ENCODE measurements at places on chromosomes 1 and 21.

DNA sequence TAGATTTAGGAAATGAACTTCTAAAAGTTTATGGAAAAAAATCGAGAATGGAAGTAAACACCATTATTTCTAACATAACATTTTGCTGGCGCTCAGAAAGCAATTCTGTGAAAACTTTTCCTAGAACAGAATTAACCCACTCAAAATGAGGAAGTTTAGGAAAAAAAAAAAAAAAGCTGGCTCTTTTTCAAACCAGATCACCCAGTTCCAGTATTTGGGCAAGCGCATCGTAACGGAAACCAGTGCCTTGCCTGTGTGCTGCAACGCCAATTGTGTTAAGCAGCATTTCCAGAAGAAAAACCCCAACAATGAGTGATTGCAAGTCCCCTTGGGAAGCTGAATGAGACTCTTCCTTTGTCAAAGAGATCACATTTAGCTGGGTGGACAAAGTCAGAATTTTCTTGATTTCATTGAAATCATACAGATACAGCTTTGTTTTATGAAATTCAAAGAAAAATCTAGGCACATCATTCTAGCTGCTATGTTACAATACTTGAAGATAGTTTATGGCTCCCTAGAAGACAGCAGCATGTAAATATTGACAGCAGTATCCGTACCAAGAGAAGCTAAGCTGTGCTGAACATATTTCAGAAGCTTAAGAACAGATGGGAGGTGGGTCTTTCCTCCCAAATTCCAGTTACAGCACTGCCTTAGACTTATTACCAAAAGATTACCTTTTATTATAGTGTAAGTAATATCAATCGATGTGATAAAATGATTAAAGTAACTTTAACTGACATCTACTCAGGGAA is 113.4 kb downstream of the ERG start:
- no peak for DNase-seq

- no peak for DNase-seq
Measured at GRCh38 chr1:168271636-168272035, 9.0 kb upstream of the TBX19 start.

GRCh38 chr21:36126208-36126565 is 8.7 kb upstream of the CBR3 start:
- DNase-seq, result no peak

- no peak for DNase-seq
Measured at GRCh38 chr1:147336291-147336690, 93.8 kb downstream of the CHD1L start.

DNA sequence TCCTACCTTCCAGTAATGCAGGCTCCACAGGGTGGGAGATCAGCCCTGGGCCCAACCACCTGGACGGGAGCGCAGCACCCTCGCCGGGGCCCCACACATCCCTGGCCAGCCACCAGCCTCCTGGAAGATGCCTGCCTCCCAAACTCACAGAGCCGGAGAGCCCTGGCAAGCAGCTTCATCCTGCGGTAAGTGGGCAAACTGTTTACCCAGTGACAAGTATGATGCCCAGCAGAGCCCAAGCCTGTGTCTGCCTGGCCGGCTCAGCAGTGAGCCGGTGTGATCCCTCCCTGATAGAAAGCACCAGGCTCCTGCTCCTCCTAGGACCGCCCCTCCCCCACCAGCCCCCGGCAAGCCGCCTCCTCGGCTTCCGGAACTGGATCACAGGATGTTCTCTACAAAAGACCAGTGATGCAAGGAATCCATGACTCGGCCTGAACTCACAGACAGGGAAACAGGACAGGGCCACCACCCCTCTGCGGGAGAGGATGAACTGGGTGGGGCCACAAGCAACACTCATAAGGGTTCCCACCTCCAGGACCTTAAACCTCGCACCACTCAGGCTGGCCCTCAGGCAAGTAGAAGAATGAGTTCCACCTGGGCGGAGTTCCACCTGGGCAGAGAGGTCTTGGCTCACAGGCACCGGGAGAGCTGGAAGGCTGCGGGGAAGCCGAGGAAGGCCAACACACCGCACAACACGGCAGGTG is 7.9 kb downstream of the ACOT7 start:
- DNase-seq, result no peak

- no peak for DNase-seq
Measured at GRCh38 chr1:64701886-64702285, 43.0 kb upstream of the RAVER2 start.

Measured in stimulated activated CD4-positive, alpha-beta T cell treated with anti-CD3 and anti-CD28 coated beads, Interleukin-1b, Interleukin-23, amount 100 ng/mL, for 4 hours (primary cell).